ENCODE measurements at places on chromosomes 7 and 10.

- no peak for DNase-seq
Measured at GRCh38 chr7:133778472-133778871, 348.7 kb upstream of the LRGUK start.

DNA sequence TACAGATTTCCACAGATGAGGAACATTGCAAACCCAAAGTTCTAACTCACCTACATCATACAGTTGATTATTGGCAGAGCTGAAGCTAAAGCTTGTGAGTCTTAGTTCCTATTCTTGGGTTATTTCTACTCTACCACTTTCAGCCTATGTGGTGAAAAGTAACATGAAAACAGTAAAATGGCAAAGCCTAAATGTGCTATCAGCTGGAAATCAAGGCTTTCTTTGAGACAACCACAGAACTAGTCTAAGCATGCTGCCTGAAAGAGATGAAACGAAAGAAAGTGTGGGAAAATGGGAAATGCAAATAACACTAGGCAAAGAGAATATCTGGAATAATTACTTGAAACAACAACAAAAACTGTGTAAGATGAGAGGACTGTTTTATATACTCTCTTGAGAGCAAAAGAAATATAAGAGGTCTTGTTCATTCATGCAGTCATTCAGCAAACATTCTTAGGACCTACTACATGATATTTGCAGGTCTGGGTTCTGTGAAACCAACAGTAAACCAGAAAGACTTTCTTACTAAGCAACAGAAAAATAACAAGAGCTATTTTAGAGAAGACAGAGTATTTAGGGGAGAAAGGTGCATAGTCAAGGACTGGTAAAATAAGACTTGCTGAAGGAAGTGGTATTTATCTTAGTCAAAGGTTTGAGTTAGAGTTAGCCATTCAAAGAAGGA is 437.1 kb downstream of the HTR7 start:
- DNase-seq, result no peak

GRCh38 chr7:34211018-34211417 is 305.7 kb downstream of the BMPER start:
- DNase-seq, result no peak

DNA sequence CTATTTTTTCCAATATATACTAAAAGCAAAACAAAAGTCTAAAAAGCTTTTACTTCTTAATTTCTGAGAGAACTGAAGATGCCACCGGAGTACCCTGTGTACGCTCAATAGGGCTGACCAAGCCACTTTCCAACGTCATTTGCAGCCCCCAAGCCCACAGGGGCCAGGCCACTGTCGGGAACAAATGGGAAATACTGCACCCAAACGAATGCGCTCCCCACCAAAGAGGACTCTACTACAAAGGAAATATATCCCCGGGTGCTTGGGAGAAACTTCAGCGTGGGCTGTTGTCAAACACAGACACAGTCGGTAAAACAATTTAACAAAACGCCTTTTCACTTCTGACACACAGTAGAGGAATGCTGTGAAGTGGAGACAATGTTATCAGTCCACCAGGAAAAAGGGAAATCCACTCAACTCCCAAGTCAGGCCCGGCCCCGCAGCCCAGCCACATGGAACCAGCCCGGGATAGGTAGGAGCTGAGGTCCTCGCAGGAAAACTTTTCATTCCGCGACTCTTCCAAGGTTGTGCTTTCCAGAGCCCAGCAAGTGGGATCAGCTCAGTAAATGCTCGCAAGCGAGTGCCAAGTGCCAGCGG is 1.4 kb downstream of the PARD3 start:
- DNase-seq, result peak; percentile 54

DNA sequence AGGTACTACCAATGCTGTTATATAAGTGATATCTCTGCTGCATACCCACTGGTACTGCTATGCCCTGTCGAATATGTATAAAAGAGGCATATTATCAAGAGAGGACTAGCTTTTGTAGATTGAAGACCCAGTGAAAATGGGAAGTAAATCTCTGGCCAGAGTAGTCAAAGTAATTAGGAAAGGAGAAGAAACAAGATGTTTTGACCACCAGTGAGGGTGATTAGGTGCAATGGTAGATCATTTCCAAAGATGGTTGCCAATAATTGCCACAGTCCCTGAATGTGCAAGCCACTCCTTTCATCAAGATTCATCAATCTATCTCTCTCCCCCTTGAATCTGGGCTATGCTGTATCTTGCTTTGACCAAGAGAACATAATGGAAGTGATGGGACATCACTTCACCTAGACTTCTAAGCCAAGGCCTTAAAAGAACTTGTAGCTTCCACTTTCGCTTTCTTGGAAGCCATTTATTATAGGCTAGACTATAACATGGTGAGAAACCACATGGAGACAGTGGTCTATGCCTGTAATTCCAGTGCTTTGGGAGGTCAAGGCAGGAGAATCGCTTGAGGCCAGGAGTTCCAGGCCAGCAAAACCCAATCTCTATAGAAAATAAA is 52.6 kb upstream of the ST8SIA6 start:
- DNase-seq, result no peak

DNA sequence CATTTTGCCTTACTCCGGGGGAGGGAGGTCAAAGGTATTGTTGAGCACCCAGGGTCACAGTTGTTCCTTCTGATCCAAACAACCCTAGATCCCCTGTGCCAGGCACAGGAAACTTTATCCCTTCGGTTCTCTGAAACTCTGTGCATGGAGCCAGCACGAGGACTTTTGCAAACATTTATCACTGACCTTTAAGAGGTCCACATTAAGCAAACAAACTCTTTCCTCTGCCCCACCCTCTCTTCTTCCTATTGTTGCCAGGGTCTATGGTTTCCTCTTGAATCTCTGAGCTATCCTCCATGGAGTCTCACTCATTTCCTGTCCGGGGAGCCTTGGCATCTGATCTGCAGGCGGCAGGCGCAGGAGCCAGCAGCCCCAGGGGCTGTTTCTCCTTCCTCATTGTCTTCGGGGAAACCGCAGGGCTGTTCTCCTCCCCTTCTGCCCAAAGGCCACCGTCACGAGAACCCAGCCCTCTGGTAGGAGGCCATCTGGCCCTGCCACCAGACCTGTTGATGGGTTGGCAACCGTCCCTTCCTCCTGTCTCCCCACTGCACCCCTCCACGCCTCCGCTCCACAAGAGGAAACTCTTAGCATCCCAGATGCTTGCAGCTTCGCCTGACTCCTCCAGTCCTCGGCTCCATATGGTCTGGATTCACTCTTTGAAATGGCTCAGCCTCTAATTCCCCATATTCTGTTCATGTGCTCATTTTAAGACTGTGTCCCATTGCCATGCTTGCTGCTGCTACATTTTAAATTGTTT is 327.3 kb upstream of the NRP1 start:
- peak; percentile 93 for DNase-seq

DNA sequence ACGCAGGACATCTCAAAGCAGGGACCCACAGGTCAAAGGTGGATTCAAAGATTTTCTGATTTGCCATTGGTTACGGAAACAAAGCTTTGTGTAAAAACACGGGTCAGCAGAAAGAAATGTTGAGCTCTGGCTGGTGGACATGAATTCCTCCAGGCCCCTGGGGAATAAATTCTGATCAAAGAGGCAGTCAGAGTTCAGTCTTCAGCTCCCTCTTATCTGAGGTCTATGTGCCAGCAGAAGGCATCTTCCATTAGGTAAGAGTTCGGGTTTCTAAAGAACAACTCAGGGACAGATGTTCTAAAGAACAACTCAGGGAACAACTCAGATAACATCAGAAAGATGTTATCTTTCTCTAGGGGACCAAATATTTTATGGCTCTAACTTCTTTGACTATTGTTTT is 64.9 kb upstream of the PALS2 start:
- no peak for DNase-seq

GRCh38 chr7:124152859-124153692 is 120.2 kb upstream of the TMEM229A start:
- DNase-seq, result peak; percentile 33

GRCh38 chr10:119597405-119598186 is 832 bp upstream of the TIAL1 start:
- no peak for DNase-seq

DNA sequence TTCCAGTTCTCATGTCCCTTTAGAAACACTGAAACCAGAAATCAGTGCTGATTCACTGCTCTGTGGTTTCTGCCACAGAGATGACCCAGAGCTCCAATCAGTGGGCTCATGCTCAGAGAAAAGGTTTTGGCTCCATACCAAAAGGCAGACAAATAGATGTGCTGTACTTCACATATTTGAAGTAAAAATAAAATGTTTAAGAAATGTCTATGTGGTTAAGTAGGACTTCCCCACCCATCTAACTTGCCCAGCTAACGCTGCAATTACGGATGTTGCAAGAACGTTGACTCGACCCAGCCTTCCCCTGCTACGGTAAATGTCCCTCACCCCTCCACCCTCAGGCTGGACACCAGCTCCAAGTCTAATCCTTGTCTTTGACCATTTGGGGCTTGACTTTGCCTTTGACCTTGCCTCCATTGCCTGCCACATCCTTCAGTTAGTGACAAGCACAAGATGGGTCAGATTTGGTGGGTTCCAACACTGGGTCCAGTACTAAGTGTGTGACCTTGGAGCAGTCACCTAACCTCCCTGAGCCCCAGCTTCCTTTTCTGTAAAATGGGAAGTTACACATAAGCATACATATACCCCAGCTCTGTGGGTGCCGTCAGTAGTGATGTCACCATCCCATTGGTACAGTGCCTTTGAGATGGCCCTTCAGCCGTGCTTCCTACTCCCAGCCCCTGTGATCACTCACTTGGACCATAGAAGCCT is 95.8 kb downstream of the CHST15 start:
- peak; percentile 92 for DNase-seq

DNA sequence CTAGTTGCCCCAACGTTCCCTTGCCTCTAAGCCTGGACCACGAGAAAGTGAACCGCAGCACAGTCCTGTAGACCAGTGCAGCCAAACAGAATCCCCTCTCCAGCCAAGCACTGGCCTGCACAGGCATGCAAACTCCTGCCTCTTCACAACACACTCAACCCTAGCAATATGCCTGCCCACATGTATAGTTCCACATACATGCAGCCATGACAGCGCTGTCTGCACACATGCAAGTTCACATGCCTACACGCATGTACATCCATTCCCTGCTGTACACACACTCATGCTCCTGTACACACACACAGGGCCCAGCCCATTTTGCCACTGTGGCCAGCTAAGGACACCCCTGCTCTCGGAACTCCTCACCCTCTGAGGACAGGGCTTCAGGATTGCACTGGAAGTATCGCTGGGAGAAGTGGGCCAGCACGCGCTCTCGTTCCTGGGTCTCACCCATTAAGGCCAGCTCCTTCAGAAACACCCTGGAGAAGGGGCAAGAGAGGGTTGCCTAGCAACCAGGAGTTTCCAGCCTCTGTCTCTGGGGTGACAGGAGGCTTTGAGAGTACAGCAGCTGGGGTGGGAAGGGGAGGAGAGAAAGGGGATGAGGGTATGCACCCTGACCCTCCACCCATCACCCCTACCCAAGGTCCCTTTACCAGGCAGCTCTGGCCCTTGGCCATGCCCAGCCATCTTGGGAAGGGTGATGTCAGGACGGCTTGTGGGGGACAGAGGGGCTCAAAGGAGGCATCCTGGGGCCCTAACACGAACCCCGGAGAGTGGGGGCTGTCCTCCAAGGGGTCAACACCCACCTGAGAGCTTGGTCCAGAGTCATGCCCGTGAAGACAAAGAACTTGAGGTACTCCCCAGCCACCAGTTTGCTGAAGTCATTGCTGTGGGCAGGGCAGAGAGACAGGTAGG is 7.0 kb downstream of the PSD start:
- no peak for DNase-seq

DNA sequence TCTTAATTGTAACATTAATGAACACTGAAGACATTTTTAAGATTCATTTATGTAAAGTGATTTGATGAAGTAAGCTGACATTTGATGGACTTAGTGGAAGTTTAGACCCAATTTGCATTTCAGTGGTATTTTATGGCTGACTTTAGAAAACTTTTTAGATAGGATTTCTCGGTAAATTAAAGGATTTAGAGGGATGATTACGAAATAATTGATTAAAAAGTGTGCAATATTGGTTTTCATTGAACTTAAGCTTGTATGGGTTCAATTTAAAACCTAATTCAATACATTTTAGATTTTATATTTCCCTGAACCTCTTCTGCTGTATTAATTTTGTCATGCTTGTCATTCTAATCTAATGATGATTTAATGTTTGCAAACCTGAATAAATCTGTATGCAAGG is 135.1 kb downstream of the SDK1 start:
- DNase-seq, result no peak

DNA sequence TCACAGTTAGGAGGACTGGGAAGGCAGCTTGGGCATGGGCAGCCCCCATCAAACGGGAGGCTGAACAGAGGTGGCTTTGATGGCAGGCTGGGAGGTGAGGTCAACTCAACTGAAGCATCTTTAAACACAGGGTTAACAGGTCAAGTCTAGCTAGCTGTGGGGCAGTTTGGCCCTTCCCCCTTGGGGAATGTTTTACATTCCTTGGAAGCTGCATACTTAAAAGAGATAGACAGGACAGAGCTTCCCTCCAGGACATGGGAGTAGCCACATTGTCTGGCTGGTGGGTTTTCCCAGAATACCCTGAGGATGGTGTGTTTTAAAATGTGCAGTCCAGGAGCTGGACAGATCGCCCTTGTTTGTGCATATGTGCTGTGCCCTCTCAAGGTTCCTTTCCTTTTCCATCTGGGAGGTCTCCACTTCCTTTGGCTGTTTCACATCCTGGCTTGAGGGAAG is 6.8 kb upstream of the RASSF4 start:
- DNase-seq, result no peak

DNA sequence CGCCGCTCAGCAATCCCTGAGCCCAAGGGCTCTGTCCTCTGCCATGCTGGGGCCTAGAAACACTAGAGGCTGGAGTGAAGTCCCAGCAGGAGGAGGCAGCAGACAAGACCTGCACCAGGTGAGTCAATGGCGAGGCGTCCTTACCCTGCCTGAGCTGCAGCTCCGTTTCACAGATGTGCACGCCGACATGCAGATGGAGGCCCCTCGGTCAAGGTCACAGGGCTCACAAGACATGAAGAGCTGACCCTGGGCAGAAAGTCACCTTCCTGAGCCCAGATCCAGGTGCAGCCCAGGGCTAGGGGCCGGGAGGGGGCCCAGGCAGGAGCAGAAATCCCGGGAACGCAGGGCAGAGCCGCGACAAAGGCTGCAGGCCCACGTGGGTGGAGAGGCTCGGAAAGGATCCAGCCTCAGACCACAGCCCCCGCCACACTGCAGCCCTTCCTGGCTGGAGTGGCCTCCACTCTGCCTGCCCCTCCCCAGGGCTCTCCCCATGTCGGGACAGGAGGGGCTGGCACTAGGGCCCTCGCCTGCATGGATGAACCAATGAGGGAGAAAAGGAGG is 23.8 kb downstream of the PDGFA start:
- no peak for DNase-seq
